ENCODE measurements at places on chromosomes 4 and X.
A peak's percentile ranks its signal among the peaks of the same experiment; 100 is the strongest.

DNA sequence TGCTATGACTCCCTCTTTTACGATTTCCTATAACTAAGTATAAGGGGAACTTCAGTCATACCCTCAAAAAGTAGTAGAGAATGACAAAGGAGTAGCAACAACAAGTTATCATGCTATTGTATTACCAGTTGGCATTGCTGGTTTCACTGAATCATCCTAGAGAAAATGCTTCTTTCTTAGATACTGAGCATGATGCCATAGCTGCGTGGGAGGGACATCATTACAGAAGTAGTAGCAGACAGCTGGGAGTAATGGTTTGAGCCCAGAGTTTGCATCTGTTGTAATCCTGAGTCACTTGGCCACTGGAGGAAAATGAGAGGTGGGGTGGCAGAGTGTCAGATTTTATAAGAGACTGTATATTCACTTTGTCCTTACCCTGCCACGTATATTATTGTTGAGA lies 38.6 kb downstream of the MTMR1 start:
- H3K36me3 ChIP-seq: peaks cover 72% of the 10 kb centered on the region
- no peak overlapping the region for H3K27ac ChIP-seq
- H3K4me3 ChIP-seq: no peak overlapping the region

GRCh38 chrX:63934791-63935190 lies 149.8 kb upstream of the ARHGEF9 start:
- peak; percentile 13 for DNase-seq
- H3K27me3 ChIP-seq: no peaks in the 10 kb centered on the region
- H3K36me3 ChIP-seq: no peaks in the 10 kb centered on the region
- H3K4me1 ChIP-seq: no peaks in the 10 kb centered on the region
- no peak overlapping the region for H3K27ac ChIP-seq

GRCh38 chr4:68569466-68570121 lies 6.5 kb downstream of the UGT2B17 start:
- H3K36me3 ChIP-seq: no peaks in the 10 kb centered on the region
- no peak for DNase-seq
- no peaks in the 10 kb centered on the region for H3K27me3 ChIP-seq
- H3K4me3 ChIP-seq: no peak overlapping the region
- no peak overlapping the region for H3K27ac ChIP-seq

DNA sequence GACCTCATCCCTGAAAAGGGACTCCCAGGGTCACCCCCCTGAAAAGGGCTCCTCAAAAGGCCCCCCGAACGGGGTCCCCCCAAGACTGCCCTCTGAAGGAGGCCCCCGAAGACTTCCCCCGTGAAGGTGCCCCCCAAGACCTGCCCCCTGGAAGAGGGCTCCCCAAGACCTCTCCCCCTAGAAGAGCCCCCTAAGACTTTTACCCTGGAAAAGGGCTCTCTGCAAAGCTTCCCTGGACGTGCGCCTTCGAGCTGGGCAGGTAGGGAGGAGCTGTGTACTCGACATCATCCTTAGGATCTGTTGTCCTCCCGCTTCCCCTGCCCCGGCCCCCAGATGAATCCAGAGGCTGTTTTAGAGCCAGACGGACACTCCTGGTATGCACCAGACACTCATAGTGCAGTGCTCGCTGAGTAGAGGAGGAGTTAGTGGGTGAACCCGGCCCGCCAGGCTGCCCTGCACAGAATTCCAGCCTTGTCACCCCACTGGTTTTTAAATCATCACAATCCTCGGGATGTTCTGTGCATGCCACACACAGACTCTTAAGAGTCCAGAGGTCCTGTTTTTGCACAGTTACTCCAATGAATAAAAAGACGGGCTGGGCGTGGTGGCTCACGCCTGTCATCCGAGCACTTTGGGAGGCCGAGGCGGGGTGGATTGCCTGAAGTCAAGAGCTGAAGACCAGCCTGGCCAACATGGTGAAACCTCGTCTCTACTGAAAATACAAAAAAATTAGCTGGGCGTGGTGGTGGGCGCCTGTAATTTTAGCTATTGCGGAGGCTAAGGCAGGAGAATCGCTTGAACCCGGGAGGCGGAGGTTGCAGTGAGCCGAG lies 5.7 kb upstream of the SLC25A6 start:
- DNase-seq: no peak
- no peak overlapping the region for H3K27ac ChIP-seq
- H3K36me3 ChIP-seq: peaks cover 30% of the 10 kb centered on the region
- H3K4me1 ChIP-seq: peaks cover 18% of the 10 kb centered on the region
- H3K4me3 ChIP-seq: no peak overlapping the region
- no peaks in the 10 kb centered on the region for H3K27me3 ChIP-seq

GRCh38 chrX:497186-498014 lies 110.7 kb upstream of the PPP2R3B start:
- no peaks in the 10 kb centered on the region for H3K4me1 ChIP-seq
- DNase-seq: no peak
- no peak overlapping the region for H3K4me3 ChIP-seq
- H3K27me3 ChIP-seq: peaks cover 3% of the 10 kb centered on the region
- no peaks in the 10 kb centered on the region for H3K36me3 ChIP-seq

DNA sequence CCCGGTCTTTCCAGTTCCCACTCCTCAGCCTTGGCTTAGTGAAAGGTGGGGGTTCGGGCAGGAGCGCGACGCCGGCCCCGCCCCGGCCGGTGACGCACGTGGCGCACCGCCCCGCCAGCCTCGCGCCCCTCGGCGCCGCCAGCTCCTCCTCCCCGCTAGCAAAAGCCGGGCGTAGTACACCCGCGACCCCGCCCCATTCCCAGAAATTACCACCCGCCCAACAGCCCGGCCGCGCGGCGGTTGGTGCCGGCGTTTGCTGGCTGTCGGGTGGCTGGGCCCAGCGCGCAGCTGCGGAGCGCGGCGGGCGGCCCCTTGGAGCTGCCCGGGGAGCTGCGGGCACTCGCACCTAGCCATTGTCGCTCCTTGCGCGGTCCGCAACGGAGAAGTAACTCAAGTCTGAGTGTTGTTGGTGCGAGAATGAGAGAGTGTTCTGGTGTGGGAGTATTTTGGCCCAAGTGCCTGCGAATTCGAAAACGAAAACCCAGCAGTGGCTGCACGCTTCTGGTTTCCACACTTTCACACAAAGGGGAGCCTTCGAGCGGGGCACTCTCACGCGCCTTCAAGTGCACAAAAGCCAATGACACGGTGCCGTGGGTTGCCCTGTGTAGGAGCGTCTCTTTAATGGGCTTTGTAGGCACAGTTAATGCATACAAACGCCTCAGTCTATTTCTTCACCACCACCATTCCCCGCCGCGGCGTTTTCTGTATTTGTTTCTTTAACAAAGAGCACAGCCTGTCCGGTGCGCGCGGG lies 1.0 kb upstream of the ELF2 start:
- DNase-seq: peak; percentile 98
- H3K4me1 ChIP-seq: peaks cover 24% of the 10 kb centered on the region
- H3K4me3 ChIP-seq: peak overlapping the region; percentile 89
- peak overlapping the region; percentile 98 for H3K27ac ChIP-seq
- H3K27me3 ChIP-seq: no peaks in the 10 kb centered on the region

GRCh38 chr4:104938624-104939023 lies 208.1 kb upstream of the TET2 start:
- DNase-seq: peak; percentile 28
- H3K4me1 ChIP-seq: no peaks in the 10 kb centered on the region
- H3K36me3 ChIP-seq: no peaks in the 10 kb centered on the region

DNA sequence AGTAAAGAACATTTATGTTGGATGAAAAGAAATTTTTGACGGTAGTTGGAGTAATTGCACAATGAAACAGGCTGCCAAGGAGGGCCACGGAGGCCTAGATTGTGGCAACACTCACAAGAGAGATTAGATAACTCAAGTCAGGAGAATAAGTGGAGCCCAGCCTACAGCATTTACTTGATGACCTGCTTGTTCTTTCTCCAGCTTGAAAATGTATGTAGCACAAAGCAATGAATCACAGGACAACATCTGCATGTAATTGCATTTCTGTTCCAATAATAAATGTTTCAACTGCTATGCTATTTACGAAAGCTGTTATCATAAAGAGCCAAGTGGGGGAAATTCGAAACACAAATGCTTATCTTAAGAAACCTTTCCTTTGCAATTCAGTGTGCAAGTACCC lies 221.2 kb upstream of the MID1 start:
- H3K36me3 ChIP-seq: no peaks in the 10 kb centered on the region
- H3K4me3 ChIP-seq: no peak overlapping the region
- DNase-seq: peak; percentile 38
- H3K27ac ChIP-seq: no peak overlapping the region
- H3K27me3 ChIP-seq: no peaks in the 10 kb centered on the region

GRCh38 chr4:6019316-6020263 lies 1.4 kb upstream of the C4orf50 start:
- no peaks in the 10 kb centered on the region for H3K4me1 ChIP-seq
- DNase-seq: peak; percentile 76
- no peaks in the 10 kb centered on the region for H3K27me3 ChIP-seq
- no peak overlapping the region for H3K27ac ChIP-seq

DNA sequence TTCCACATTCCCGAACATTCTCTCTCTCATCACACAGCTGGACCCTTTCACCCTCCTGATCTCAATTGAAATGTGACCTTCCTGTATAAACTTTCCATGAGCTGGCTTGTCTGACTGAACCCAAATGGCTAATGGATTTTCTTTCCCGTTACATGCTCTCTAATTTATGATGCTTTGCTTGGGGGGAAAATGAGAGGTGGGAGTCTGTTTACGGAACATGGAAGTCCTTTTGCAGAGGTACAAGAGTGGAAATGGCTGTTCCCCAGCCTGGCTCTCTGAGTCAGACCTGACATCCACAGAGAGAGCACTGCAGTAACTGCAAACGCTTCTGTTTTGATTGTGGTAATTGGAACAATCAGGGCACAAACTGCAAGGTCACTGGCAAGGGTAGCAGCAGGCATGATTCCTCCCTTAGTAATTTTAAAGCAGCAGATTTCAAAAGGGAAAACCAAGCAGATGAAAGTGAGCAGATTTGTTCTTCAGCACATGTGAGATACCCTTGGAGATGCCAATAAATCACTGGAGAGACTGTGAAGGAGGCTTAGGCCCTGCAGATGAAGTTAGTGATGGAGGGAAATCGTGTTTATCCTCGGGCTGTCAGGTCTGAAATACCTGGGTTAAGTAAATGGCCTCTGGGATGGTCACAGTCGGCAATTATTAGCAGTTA lies 83.9 kb downstream of the SNCA start:
- H3K27ac ChIP-seq: peak overlapping the region; percentile 42
- DNase-seq: peak; percentile 34
- no peak overlapping the region for H3K4me3 ChIP-seq
- peaks cover 8% of the 10 kb centered on the region for H3K4me1 ChIP-seq
- no peaks in the 10 kb centered on the region for H3K27me3 ChIP-seq
- H3K36me3 ChIP-seq: no peaks in the 10 kb centered on the region

DNA sequence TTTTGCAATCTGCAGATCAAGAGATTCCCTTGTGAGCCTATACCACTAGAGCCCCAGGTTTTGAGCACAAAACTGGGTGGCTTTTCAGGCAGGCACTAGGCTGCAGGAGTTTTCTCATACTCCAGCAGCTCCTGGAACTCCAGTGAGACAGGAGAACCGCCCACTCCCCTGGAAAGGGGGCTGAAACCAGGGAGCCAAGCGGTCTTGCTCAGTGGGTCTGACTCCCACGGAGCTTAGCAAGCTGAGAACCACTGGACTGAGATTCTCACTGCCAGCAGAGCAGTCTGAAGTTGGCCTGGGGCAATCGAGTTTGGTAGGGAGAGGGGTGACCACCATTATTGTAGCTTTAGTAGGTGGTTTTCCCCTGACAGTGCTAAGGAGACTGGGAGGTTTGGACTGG lies 313.8 kb upstream of the TEX13C start:
- no peak overlapping the region for H3K27ac ChIP-seq
- no peaks in the 10 kb centered on the region for H3K36me3 ChIP-seq
- no peak for DNase-seq
- H3K4me3 ChIP-seq: no peak overlapping the region
- no peaks in the 10 kb centered on the region for H3K27me3 ChIP-seq

DNA sequence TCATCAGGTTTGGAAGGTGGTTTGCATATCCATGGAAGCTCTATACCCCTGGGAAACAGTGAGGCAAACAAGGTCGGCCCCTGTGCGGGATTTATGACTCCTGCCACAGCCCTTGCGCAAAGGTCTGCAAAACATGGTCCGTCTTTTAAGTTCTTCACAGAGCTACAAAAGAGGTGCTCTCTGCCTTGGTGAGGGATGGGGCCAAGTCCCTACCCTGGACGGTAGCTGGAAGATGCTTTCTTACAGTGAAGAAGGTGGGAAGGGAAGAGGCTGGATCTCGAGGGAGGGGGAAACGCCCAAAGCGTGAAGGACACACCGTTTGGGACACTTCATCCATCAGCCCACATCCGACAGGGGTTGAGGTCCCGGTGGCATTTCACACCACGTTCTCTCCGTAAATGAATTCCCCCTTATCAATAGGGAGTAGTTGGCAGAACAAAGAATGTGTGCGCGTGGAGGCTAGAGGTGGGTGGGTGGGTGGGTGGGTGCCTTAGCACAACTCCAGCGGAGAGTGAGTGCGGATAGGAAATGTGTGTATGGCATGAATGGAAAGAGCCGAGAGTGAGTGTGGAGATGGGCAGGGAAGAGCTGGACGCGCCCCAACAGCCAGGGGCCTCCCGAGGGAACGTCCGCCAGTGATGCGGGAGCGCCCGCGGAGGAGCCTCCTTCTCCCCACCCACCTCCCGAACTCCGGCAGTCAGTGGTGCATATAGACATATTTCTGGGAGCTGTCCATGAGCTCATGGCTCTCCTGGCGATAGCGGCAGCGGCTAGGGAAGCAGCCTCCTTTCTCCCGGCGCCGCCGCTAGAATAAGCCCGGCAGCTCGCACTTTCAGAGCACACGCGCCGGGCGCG lies 68.3 kb downstream of the LARP7 start:
- H3K27ac ChIP-seq: no peak overlapping the region
- H3K36me3 ChIP-seq: no peaks in the 10 kb centered on the region
- H3K4me1 ChIP-seq: peaks cover 14% of the 10 kb centered on the region
- H3K4me3 ChIP-seq: peak overlapping the region; percentile 57

GRCh38 chrX:43557792-43558191 lies 98.3 kb upstream of the MAOA start:
- DNase-seq: peak; percentile 63
- H3K27ac ChIP-seq: no peak overlapping the region
- H3K27me3 ChIP-seq: no peaks in the 10 kb centered on the region

- H3K27me3 ChIP-seq: no peaks in the 10 kb centered on the region
- peak overlapping the region; percentile 96 for H3K4me3 ChIP-seq
- peaks cover 45% of the 10 kb centered on the region for H3K4me1 ChIP-seq
- DNase-seq: no peak
These were observed 1.0 kb downstream of the HMGB2 start for GRCh38 chr4:173332963-173333657.
